Aorta (tissue), 5 donors: ENCODE measurements at places on chromosomes 4 and X.

GRCh38 chr4:136713140-136713539, 819.2 kb downstream of the PCDH18 start:
- H3K27ac ChIP-seq, result no peak overlapping the region
- no peaks in the 10 kb centered on the region for H3K4me1 ChIP-seq
- no peak overlapping the region for H3K4me3 ChIP-seq
- H3K36me3 ChIP-seq, result no peaks in the 10 kb centered on the region
- no peak for DNase-seq

DNA sequence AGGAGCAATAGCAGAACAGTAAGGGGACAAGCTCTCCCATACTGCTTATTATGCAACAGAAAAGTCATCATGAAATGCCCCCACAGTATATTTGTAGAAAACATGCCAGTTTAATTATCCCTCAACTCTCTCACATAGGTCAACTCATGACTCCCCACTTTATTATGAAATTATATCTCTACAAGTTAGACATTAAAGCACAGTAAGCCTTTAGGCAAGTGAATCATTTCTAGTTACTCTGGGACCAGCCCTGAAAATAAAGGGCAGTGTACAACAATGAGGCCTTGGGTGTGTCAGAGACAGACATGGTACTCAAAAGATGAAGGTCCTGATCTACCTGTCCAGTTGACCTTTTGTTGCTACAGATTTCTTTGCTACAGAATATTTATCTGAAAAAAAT, 191.9 kb downstream of the FBXW7 start:
- H3K4me3 ChIP-seq, result no peak overlapping the region

- H3K4me1 ChIP-seq, result no peaks in the 10 kb centered on the region
- H3K27ac ChIP-seq, result no peak overlapping the region
- no peak for DNase-seq
- H3K27me3 ChIP-seq, result no peaks in the 10 kb centered on the region
- no peak overlapping the region for H3K4me3 ChIP-seq
Measured at GRCh38 chr4:25976780-25977179, 62.8 kb downstream of the SMIM20 start.

- no peak overlapping the region for H3K27ac ChIP-seq
- H3K36me3 ChIP-seq, result no peaks in the 10 kb centered on the region
- DNase-seq, result no peak
- H3K4me1 ChIP-seq, result no peaks in the 10 kb centered on the region
Measured at GRCh38 chr4:123545667-123546572, 149.3 kb downstream of the SPRY1 start.

- H3K4me3 ChIP-seq, result no peak overlapping the region
- no peak overlapping the region for H3K27ac ChIP-seq
- H3K4me1 ChIP-seq, result no peaks in the 10 kb centered on the region
- H3K36me3 ChIP-seq, result no peaks in the 10 kb centered on the region
- no peak for DNase-seq
- no peaks in the 10 kb centered on the region for H3K27me3 ChIP-seq
Measured at GRCh38 chrX:71111921-71112431, 599 bp upstream of the IL2RG start.

DNA sequence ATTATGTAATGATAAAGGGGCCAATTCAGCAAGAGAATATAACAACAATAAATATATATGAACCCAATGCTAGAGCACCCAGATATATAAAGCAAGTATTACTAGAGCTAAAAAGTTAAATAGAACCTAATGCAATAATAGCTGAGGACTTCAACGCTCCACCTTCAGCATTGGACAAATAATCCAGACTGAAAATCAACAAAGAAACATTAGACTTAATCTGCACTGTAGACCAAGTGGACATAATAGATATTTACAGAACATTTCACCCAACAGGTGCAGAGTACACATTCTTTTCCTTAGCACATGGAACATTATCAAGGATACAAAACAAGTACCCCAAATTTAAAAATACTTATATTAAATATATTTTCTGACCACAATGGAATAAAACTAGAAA, 24.3 kb downstream of the OTC start:
- no peak overlapping the region for H3K27ac ChIP-seq
- DNase-seq, result no peak
- H3K4me1 ChIP-seq, result no peaks in the 10 kb centered on the region
- no peaks in the 10 kb centered on the region for H3K27me3 ChIP-seq
